ENCODE measurements at places on chromosomes 16 and 17.

DNA sequence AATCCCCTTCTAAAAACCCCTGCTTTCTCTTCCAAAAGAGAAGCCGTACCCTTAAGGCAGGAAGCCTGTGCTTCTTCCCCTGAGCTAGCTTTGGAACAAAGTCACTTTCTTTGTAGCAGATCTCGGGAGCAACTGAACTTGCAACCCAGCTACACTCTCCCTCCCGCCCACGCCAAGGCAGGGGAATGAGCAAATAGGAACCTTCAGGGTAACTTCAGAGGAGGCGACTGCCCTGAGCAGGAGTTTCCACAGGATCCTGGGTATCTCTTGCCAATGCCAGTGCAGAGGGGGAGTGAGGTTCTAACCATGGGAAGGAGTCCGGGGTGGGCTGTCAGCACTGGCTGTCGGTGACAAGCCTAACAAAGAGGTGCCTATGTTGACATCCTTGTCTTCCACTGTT lies 5.9 kb upstream of the PIRT start:
- no peak for DNase-seq

DNA sequence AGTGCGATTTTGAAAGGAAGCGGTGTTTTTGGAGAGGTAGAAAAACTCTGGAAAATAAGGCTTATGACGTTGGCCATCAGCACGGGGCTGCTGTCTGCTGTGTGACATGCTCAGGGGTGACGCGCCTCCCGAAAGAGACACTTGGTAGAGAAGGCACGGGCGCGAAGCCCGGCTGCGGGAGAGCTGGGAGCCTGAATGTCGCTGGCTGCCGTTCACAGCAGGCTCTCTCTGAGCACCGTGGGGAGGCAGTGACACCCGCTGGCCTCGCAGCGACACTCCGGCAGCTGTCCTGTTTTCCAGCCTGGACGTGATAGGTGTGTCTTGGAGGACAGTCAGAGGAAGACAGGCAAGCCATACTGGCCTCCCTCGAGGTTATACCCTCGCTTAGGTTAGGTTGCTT lies 759.1 kb upstream of the RBFOX1 start:
- no peak for DNase-seq

GRCh38 chr17:79552405-79552804 lies 58.4 kb downstream of the RBFOX3 start:
- no peak for DNase-seq

DNA sequence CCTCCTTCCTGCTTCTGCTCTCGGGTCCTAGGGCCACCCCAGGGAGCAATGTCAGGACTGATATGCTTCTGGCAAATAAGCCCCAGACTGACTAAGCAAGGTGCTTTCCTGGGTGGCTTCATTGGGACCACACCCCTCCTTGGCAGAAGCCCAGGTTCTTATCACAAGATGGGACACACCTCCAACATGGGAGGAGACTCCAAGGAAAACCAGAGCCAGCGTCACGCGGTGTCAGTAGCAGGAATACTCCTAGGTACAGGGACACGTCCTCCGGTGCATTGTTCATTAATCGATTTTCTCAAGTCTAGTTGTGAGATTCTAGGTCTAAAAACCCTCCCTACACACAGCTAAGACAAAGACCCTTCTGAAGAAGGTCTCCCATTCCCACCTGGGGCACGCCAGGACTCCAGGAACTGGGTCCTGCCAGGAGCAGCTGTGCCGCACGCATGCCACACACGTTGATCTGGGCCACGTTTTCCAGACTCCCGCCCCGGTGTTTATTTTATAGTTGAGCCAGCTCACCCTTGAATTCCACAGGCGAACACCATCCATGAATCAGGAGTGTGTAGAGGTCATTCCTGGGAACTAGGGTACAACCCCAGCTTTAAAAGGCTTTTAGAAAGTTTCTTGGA lies 30.8 kb downstream of the FA2H start:
- peak; percentile 43 for DNase-seq

GRCh38 chr16:15913046-15913698 lies 24.8 kb upstream of the CEP20 start:
- DNase-seq = no peak

GRCh38 chr17:44338702-44339101 lies 6.4 kb upstream of the GRN start:
- no peak for DNase-seq

- DNase-seq = no peak
Measured at GRCh38 chr16:50677351-50677750, 3.8 kb downstream of the SNX20 start.

- DNase-seq = no peak
Measured at GRCh38 chr16:59690216-59690615, 956.1 kb upstream of the GOT2 start.

GRCh38 chr16:89154390-89155183 lies 17.0 kb upstream of the CDH15 start:
- DNase-seq = no peak

DNA sequence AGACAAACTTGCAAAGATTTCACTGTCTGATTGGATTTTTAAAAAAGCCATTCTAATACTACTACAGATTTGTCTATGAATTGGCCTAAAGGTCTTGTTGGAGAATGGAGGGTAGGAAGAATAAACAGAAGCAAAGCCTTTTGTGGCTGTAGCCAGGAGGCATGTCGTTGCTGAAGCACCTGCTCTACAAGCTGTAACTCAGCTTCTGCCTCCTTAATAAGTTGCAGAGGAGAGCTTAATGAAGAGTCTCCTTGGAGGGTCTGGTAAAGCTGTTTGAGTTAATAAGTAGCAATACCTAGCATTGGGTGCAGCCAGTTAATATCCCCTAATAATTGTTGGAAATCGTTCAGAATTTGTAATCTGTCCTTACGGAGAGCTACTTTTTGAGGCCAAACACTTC lies 10.0 kb upstream of the ZNF689 start:
- DNase-seq = no peak

DNA sequence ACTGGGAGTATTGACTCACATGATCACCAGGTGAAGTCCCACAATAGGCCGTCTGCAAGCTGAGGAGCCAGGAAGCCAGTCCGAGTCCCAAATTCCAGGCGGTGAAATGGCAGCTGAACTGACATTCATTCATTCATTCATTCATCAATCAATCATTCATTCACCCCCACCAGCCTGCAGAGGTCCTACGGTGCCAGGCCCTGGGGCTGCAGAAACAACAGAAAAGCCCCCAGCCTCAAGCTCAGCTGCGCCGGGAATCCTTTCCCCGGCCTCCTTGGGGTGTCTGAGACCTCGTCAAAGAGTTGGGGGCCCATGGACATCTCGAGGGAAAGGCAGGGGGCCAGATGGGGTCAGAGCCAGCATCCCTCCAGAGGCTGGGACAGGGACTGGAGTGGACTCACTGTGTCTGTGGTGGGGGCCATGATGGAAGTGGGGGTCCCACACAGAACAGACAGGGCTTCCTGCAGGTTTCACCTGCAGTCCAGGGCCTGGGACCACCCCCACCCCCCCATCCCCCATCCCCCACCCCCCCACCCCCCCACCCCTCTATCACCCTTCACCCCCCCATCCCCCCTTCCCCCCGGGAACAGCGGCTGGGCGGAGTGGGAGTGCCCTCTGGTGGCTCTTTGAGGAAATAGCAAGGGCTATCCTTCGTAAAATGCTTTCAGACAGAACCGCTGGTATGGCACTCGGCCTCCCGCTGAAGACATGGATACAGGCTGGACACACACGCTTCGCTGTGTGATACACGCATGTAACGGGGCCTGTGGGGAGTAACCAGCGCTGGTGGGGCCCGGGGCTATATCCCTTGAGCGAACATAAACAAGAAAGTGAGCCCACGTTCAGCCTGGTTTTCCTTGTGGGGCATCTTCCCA lies 8.5 kb upstream of the ZC3H18 start:
- DNase-seq = peak; percentile 21

Measured in NCI-H1436 (cell line).